ENCODE measurements at places on chromosomes 7 and 10. TPM values are rescaled to one million over a fixed set of nuclear protein-coding genes. Genes with fewer than 3 reads are reported as not detected.

Gene CRHR2
- not detected for polyA plus RNA-seq

Gene ACSL5
- polyA plus RNA-seq: 37.5 TPM

Gene C10orf120
- not detected for polyA plus RNA-seq

Gene STOX1
- polyA plus RNA-seq: not detected

Gene TMEM229A
- polyA plus RNA-seq: not detected

Gene MCM10
- polyA plus RNA-seq: not detected

Gene ADRA2A
- not detected for polyA plus RNA-seq

- no peaks in the 10 kb centered on the region for H3K36me3 ChIP-seq
- no peak overlapping the region for H3K4me3 ChIP-seq
- H3K27ac ChIP-seq: no peak overlapping the region
- DNase-seq: no peak
These were observed 5.3 kb downstream of the TMEM72 start for GRCh38 chr10:44916429-44916828.

- H3K27ac ChIP-seq: no peak overlapping the region
- no peaks in the 10 kb centered on the region for H3K4me1 ChIP-seq
- no peaks in the 10 kb centered on the region for H3K27me3 ChIP-seq
- no peak for DNase-seq
These were observed 63.3 kb upstream of the NANOS1 start for GRCh38 chr10:118966076-118966849.

- H3K4me1 ChIP-seq: peaks cover 63% of the 10 kb centered on the region
- H3K4me3 ChIP-seq: peak overlapping the region; percentile 57
- H3K36me3 ChIP-seq: no peaks in the 10 kb centered on the region
These were observed 1.2 kb upstream of the ITGB1 start for GRCh38 chr10:32959006-32959920.

DNA sequence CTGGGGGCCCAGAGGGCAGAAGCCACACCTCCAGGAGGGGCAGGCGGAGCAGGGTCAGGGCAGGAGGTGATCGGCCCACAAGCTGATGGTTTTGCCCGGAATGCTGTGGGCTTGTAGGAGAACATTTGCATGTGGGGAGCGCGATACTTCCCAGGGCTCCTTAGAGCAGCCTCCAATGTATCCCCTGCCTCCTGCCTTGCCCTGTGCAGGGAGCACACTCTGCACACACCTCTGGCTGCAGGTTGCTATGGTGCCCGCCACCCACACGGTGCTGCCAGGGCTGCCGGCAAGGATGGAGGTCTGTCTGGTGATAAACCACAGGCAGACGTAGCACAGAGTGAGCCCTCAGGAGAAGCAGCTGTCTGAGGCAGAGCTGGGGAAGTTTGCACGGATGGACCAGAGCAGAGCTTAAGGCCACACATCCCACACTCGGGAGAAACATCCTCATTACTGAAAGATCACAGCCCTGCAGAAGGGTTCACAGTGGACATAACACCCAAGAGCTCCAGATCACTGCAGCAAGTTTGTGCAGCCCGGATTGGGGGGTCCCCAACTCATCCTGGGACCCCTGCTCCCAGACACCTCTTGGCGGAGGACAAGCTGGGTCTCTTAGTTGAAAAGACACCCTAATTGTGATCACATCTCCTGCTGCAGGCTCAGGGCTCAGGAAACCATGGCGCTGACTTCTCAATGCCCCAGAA, 41.8 kb downstream of the VIPR2 start:
- H3K27me3 ChIP-seq: no peaks in the 10 kb centered on the region
- DNase-seq: no peak
- no peak overlapping the region for H3K27ac ChIP-seq
- H3K36me3 ChIP-seq: no peaks in the 10 kb centered on the region
- H3K4me3 ChIP-seq: no peak overlapping the region

DNA sequence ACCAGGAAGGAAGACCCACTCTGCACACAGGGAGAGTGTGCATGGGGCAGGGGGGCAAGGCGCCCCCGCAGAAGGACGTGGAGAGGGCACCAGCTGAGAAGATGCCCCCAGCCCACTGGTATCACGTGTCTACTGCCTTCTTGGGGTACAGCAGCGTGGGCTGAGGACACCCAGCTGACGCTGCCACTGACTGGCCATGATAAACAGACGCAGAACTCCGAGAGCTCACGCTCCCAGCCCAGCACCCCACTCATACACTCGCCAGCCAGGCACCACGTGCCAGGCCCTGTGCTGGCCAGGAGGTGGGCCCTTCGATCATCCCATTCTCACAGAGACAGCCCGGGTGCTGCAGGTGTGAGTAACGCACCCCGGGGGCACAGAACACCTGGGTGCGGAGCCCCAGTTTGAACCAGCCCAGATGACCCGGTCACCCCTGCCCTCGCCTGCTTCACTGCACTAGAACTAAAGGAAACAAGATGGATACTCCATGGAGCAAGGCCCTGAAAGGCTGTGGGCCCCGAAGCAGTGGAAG, 199.8 kb downstream of the MAD1L1 start:
- H3K4me3 ChIP-seq: no peak overlapping the region
- H3K36me3 ChIP-seq: no peaks in the 10 kb centered on the region
- no peak for DNase-seq
- no peak overlapping the region for H3K27ac ChIP-seq

DNA sequence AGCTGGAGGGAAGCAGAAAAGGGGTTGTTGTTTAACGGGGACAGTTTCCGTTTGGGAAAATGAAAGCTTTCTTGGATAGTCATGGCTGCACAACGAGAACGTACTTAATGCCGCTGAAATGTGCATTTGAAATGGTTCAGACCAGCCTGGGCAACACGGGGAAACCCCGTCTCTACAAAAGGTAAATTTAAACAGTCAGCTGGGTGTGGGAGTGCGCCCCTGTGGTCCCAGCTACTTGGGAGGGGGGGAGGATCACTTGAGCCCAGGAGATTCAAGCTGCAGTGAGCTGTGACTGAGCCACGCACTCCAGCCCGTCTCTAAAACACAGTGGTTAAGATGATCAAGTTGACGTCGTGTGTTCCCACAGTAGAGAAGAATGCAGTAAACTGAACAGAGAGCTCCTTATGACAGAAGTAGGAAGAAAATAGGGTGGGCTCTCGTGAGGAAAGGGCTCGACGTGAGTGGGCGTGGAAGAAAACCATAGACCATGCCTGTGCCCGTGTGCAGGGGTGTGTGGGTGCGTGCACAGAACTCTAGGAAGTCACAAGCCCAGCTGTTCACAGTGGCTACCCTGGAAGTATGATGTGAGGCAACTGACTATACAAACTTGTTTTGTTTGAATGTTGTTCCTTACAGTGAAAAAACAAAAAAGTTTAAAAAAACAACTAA, 4.1 kb upstream of the FUOM start:
- peaks cover 9% of the 10 kb centered on the region for H3K4me1 ChIP-seq
- peaks cover 53% of the 10 kb centered on the region for H3K36me3 ChIP-seq
- H3K27me3 ChIP-seq: no peaks in the 10 kb centered on the region
- H3K27ac ChIP-seq: no peak overlapping the region
- no peak overlapping the region for H3K4me3 ChIP-seq

GRCh38 chr7:36475011-36475342, 85.3 kb downstream of the ANLN start:
- no peak overlapping the region for H3K27ac ChIP-seq
- no peaks in the 10 kb centered on the region for H3K27me3 ChIP-seq
- no peaks in the 10 kb centered on the region for H3K4me1 ChIP-seq
- no peaks in the 10 kb centered on the region for H3K36me3 ChIP-seq
- no peak overlapping the region for H3K4me3 ChIP-seq

DNA sequence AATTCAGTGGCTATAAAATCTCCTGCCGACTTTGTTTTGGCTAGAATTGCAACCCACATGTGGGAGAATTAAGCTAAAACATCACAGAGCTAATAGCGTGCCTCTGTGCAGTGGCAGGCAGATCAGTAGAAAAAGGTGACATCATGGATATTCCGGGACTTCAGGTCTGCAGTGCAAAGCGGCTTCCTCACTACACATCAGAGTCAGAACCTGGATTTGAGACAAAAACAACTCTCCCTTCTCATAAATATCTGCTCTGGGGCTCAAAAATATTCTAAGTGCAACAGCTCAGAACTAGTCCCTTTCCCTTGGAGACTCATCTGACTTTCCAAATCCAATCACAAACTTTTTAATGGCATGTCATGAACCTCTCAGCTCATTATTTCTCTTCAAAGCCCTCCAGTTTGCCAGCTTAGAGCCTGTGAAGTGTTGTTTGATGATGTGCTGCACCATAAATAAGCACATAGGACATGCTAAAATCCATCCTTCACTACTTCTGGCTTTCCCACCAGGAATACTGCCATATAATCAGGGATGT, 337.1 kb downstream of the RNLS start:
- no peak overlapping the region for H3K27ac ChIP-seq
- no peaks in the 10 kb centered on the region for H3K27me3 ChIP-seq
- no peaks in the 10 kb centered on the region for H3K36me3 ChIP-seq
- peaks cover 8% of the 10 kb centered on the region for H3K4me1 ChIP-seq
- no peak for DNase-seq
- no peak overlapping the region for H3K4me3 ChIP-seq

DNA sequence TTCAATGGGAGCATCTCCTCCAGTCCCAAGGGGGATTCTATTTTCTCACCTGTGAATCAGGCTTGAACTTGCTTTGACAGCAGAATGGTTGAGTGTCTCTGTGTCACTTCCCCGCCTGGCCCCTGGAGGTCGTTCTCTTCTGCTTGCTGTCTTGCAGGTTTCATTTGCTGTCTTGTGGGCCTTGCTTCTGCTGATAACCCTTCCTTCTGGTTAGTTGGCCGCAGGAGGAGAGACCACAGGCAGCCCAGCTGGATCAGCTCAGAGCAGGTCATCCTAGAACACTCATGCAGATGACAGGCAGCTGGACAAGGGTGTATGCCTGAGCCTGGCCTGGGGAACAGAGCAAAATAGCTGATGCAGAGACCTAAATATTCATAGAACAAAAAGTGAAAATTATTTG, 344.2 kb upstream of the ADARB2 start:
- no peak overlapping the region for H3K27ac ChIP-seq
- H3K36me3 ChIP-seq: no peaks in the 10 kb centered on the region
- no peaks in the 10 kb centered on the region for H3K27me3 ChIP-seq
- no peak for DNase-seq

DNA sequence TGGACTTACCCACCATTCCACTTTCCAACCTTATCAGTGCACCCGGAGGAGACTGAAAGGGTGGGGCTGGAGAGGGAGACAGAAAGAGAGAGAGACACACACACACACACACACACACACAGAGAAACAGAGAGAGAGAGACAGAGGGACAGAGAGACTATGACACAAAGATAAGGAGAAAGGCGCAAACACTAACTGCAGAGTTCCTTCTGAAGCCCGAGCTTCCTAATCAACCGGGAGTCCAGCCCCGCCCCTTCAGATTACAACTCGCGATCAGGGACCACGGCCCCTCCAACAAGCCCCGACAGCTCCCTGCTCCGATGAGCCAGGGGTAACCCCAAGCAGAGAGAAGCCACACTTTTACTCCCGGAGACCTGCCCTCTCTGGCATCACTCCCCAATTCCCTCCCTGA, 499 bp downstream of the GAL3ST4 start:
- H3K4me3 ChIP-seq: no peak overlapping the region
- H3K27me3 ChIP-seq: peaks cover 38% of the 10 kb centered on the region
- H3K4me1 ChIP-seq: peaks cover 36% of the 10 kb centered on the region
- no peak overlapping the region for H3K27ac ChIP-seq
- DNase-seq: no peak

GRCh38 chr7:7639847-7640220, 718 bp upstream of the UMAD1 start:
- peaks cover 20% of the 10 kb centered on the region for H3K4me1 ChIP-seq
- peak overlapping the region; percentile 70 for H3K27ac ChIP-seq
- H3K36me3 ChIP-seq: peaks cover 8% of the 10 kb centered on the region
- peak overlapping the region; percentile 78 for H3K4me3 ChIP-seq

- H3K4me3 ChIP-seq: no peak overlapping the region
- H3K27me3 ChIP-seq: no peaks in the 10 kb centered on the region
- no peak overlapping the region for H3K27ac ChIP-seq
- DNase-seq: no peak
- H3K36me3 ChIP-seq: no peaks in the 10 kb centered on the region
- H3K4me1 ChIP-seq: no peaks in the 10 kb centered on the region
These were observed 777.7 kb downstream of the PHTF2 start for GRCh38 chr7:78576236-78576635.

DNA sequence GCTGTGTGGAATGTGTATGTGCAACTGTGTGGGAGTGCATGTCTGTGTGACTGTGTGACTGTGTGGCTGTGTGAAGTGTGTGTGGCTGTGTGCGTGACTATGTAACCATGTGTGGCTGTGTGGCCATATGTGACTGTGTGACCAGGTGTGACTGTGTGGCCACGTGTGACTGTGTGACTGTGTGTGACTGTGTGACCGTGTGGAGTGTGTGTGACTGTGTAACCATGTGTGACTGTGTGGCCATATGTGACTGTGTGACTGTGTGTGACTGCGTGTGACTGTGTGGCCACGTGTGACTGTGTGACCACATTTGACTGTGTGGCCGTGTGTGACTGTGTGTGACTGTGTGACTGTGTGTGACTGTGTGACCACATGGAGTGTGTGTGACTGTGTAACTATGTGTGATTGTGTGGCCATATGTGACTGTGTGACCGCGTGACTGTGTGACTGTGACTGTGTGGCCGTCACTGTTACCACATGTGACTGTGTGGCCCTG, 502.9 kb downstream of the DNAJB6 start:
- DNase-seq: no peak
- no peaks in the 10 kb centered on the region for H3K4me1 ChIP-seq
- H3K27me3 ChIP-seq: no peaks in the 10 kb centered on the region
- no peaks in the 10 kb centered on the region for H3K36me3 ChIP-seq
- no peak overlapping the region for H3K27ac ChIP-seq

GRCh38 chr10:15230257-15230656, 61.8 kb upstream of the NMT2 start:
- no peak overlapping the region for H3K27ac ChIP-seq
- no peaks in the 10 kb centered on the region for H3K27me3 ChIP-seq
- no peaks in the 10 kb centered on the region for H3K4me1 ChIP-seq
- H3K4me3 ChIP-seq: no peak overlapping the region
- H3K36me3 ChIP-seq: no peaks in the 10 kb centered on the region

GRCh38 chr10:114308531-114309363, 69.7 kb downstream of the VWA2 start:
- H3K36me3 ChIP-seq: no peaks in the 10 kb centered on the region
- peaks cover 8% of the 10 kb centered on the region for H3K4me1 ChIP-seq
- no peak for DNase-seq
- H3K4me3 ChIP-seq: no peak overlapping the region

Data from CD14-positive monocyte (primary cell).